Suppressor macrophage treated with lipopolysaccharide for 4 hours (primary cell): ENCODE measurements at places on chromosomes 6 and 20.

GRCh38 chr20:22711971-22712755 is 127.8 kb upstream of the FOXA2 start:
- DNase-seq = no peak

DNA sequence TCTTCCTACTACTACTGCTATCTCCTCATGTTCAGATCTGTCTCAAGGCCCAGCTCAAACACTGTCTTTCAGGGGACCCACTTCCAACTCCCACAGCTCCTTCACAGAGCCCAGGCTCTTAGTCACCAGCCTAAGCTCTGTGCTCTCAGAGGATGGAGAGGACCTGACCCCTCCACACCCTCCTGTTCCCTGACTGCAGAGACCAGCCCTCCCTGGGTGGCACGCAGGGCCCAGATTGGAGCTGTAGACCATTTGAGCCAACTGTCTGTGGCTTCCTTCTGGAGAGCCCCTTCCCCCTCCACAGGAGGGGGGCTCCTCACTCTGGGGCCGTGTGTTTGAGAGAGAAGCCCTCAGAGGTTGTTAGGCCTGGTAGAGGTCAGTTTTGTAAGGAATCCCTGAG is 9.8 kb downstream of the SNPH start:
- DNase-seq = no peak

DNA sequence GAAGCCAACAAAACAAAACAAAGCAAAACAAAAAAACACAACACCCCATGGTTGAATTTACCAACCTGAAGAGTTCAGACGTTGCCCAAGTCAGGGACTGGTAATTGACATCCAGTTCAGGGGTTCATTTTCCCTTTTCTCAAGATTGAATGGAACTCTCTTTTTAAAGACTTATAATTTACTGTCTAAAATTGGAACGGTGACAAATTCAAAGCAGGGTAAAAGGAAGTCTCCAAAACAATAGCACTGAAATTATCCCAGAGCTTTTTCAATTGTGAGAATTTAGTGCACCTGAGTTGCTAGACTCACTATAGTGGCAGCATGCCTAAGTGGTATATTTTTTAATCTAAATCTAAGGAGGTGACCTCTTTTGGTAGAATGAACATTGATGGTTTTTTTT is 90.9 kb upstream of the PREP start:
- no peak for DNase-seq

DNA sequence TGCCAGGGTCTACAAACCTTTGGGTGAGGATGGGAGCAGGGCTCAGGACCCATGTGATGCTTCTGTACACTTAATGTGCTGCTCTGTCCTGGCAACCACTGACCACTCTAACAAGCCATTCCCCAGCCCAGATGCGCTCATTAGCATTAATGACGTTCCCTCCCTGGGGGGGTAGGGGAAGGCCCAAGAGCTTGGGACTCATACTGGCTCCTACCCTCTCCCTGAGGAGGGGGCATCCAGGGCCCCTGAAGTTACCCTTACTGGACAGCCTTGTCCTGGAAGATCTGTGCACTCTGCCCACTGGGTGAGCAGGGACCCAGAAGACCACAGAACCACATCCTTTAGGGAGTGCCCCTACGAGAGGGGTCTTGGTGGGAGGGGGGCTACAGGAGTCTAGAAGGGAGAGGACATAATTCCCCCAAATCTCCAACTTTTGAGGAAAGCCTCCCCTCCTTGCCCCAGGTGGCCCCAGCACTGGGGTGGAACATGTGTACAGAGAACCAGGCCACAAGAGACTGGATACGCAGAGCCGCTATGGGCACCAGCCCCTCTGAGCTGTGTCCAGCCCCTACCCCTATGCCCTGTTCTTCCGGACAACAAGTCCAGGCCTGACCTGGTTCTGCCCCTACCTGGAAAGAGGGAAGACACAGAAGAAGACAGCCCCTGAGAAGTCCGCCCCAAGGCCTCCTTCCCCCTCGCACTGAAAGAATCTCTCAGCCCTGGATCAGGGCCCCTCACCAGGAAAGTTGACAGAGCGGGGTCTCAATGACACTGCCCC is 1.4 kb downstream of the TEAD3 start:
- DNase-seq = no peak

- no peak for DNase-seq
Measured at GRCh38 chr20:8315639-8316573, 183.8 kb downstream of the PLCB1 start.

- no peak for DNase-seq
Measured at GRCh38 chr6:26006086-26006939, 43.7 kb downstream of the TRIM38 start.

DNA sequence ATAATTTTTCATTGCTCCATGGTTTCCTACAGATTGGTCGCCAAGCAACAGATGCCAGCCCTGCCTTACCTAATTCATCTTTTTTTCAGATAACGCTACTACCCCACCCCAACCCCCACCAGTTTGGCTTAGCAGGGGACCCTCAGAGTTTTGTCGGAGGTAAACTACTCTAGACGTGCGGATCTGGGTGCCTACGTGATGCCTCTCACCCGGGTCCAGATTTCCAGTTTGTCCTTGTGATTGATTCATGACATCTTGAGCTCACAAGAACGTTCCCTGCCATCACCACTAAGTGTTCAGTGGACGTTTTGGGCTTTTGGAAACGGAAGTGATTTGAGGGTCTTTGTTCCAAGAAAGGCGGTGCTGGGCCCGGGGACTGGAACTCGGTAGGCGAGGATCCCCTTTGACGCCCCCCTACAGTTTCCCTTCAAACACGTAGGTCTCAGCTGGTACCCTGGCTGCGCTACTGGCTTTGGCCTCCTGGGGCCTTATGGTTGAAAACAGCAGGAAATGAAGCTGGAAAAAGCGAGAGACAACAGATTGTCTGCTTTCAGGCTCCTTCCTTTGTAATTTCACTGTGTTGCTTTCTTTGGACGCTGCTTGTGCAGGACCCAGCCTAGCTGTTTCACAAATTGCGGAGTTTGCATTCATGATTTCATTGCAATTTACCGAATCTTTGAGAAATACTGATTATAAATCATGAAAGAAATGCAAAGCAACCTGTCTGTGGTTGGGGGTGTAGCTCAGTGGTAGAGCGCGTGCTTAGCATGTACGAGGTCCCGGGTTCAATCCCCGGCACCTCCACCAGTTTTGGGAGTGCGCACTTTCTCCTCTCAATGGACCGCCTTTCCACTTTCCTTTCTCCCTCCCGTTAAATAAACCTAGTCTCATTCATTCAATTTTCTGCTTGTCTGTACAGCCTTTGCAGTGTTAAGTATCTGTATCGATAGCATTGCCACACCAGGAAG is 81.0 kb downstream of the GPX5 start:
- peak; percentile 19 for DNase-seq

GRCh38 chr6:108565091-108565766 is 4.5 kb downstream of the FOXO3 start:
- DNase-seq = no peak

GRCh38 chr6:118704915-118705314 is 53.5 kb upstream of the CEP85L start:
- no peak for DNase-seq

GRCh38 chr6:163412801-163413344 is 1.6 kb upstream of the QKI start:
- DNase-seq = peak; percentile 46

DNA sequence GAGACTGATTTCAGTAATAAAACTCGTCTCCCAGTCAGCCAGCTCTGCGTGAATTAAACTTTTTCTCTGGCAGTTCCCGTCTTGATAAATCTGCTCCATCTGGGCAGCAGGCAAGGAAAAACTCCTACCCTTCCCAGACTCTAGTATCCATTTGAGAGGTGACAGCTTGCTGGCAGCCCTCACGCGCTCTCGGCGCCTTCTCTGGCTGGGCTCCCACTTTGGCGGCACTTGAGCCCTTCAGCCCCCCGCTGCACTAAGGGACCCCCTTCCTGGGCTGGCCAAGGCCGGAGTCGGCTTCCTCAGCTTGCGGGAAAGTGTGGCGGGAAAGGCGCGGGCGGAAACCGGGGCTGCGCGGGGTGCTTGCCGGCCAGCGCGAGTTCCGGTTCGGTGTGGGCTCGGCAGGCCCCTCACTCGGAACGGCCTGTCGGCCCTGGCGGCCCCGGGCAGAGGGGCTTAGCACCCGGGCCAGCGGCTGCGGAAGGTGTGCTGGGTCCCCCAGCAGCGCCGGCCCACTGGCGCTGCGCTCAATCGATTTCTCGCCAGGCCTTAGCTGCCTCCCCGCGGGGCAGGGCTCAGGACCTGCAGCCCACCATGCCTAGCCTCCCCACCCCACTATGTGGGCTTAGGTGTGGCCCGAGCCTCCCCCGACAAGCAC is 21.8 kb upstream of the GMPR start:
- no peak for DNase-seq

- DNase-seq = peak; percentile 83
Measured at GRCh38 chr6:170459451-170459850, 93.7 kb downstream of the PSMB1 start.

DNA sequence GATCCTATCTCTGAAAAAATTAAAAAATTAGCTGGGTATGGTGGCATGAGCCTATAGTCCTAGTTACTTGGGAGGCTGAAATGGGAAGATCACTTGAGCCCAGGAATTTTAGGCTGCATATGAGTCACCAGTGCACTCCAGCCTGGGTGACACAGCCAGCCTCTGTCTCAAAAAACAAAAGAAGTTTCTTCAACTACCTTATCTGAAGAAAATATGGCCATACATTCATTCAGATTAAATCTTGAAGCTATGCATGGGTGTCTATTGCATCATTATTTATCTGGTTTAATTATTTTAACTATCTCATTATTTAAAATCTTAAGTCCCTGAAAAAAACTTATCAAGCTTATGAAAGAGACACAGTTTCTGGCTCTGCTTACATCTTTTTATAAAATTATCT is 204.1 kb downstream of the SIM1 start:
- no peak for DNase-seq

- peak; percentile 56 for DNase-seq
Measured at GRCh38 chr6:83055366-83055964, 10.2 kb downstream of the UBE3D start.

GRCh38 chr6:90677440-90677839 is 90.6 kb upstream of the MAP3K7 start:
- no peak for DNase-seq

DNA sequence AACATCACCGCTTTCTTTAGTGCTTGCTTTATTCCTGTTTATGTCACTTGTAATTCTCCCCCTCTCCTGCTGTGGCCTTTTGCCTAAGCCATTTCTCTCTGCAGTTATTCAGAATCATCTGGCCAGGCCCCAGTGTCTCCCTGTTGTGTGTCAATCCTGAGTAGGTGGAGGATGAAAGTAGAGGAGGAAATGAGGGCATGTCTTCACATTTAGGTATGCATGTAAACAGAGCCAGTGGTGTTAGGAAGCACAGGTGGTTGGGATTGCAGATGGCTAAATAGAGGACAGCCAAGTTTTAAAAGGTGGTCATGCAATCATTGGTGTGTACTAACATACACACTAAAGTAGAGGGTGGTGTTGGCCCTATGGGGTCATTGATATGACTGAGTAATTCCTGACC is 5.2 kb downstream of the PRSS35 start:
- peak; percentile 29 for DNase-seq

- DNase-seq = peak; percentile 66
Measured at GRCh38 chr20:50041246-50041873, 58.6 kb downstream of the SNAI1 start.

DNA sequence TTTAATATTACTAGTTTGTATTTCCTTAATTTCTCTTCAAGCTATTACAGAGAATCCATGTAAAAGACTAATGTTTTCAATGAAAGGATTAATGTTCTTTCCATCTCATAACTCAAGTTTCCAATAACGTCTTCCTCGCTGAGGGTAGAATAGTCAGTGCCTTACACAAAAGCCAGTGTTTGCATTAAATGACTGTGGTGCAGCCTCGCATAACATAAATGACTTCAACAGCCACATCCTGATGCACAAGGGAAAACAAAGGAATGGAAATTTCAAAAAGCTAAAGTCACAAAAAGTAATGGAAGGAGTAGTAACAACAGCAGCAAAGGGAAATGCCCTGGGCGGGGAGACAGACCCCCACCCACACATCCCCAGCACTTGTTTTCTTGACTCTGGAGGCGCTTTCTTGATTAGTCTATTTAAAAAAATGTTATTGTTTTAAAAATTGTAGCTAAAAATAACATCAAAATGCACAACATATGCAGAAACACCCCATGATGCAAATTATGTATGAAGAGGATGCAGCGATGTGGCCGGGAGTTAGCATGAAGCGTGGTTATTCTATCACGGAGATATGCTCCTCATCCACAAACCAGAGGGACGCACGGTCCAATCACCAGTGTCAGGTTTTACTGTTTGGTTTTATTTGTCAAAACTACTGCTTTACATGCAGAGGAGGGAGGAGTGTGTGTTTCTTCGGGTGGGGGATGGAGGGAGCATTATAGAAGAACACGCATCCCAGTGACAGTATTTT is 228.6 kb downstream of the GMPR start:
- DNase-seq = no peak

GRCh38 chr6:13488015-13488895 is 855 bp upstream of the GFOD1 start:
- DNase-seq = peak; percentile 44
